ENCODE measurements at places on chromosomes 1 and 21.

DNA sequence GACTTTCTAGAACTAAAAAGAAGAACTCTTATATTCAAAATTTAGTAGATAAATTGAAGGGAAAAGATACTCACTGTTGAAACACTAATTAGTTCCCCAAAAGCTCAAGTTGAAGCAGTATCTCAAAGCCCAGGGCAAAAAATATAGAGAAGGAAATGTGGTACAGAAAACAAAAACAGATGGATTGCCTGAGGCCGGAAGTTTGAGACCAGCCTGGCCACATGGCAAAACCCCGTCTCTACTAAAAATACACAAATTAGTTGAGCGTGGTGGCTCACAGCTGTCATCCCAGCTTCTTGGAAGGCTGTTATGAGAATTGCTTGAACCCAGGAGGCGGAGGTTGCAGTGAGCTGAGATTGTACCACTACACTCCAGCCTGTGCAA is 36.0 kb downstream of the FAM177B start:
- DNase-seq, result no peak

- DNase-seq, result no peak
Measured at GRCh38 chr1:7493711-7494454, 277.2 kb upstream of the VAMP3 start.

- no peak for DNase-seq
Measured at GRCh38 chr1:244349103-244349531, 102.6 kb downstream of the ADSS2 start.

GRCh38 chr1:111852261-111852721 is 96.6 kb downstream of the DDX20 start:
- DNase-seq, result no peak

GRCh38 chr1:39229504-39229903 is 25.0 kb downstream of the MACF1 start:
- no peak for DNase-seq

GRCh38 chr1:198829944-198830343 is 191.1 kb downstream of the PTPRC start:
- DNase-seq, result no peak

- DNase-seq, result no peak
Measured at GRCh38 chr1:240363315-240363714, 248.6 kb downstream of the GREM2 start.

DNA sequence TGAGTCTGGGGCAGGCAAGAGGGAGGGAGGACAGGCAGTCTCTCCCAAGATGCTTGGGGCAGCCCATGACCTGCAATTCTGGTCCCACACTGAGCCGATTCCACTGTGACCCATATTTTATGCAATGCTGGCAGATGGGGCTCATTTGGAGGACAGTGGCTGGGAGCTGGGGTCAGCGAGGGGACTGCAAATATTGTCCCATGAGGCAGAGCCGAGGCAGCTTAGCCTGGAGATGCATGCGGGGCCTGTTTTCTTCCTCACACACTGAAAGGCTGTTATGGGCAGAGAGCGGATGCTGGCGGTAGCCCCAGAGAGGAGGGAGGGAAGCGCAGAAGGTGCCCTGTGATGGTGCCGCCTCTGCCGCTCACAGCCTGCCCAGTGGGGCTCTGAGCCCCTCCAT is 128.5 kb upstream of the POU3F1 start:
- no peak for DNase-seq

- no peak for DNase-seq
Measured at GRCh38 chr1:238581332-238581731, 690.6 kb upstream of the ZP4 start.

GRCh38 chr1:7026169-7026568 is 240.9 kb downstream of the CAMTA1 start:
- DNase-seq, result no peak

DNA sequence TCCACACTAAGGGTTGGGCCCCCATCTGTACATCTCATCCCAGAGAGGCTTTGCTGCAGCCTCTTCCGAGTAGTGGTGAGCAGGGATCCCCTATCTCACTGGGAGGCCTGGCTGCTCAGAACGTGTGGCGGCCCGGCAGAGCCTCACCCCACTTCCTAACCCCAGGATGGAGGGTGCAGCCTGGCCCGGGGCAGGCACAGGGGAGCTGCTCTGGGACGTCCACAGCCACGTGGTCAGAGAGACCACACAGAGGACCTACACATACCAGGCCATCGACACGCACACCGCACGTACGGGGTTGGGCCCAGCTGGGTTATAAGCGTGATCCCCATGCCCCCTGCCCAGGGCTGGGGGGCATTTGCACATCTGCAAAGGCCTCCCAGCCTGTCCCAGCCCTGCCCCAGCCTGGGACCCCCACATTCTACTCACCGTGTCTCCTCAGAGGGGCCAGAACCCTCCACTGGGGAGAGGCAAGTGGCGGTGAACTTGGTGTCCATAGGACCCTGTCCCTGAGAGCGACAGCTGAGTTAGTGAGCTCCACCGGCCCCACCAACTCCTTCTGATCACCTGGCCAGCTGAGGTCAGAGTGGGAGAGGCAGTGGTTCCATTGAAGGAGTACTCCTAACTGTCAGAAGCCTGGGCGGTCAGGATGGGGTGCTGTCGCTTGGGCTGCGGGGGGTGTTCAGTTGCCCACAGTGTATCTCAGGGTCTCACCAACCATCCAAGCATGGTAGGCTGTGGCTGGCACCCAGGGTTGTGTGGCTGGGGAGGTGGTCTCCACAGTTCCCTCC is 41.2 kb downstream of the TRIM11 start:
- DNase-seq, result no peak

DNA sequence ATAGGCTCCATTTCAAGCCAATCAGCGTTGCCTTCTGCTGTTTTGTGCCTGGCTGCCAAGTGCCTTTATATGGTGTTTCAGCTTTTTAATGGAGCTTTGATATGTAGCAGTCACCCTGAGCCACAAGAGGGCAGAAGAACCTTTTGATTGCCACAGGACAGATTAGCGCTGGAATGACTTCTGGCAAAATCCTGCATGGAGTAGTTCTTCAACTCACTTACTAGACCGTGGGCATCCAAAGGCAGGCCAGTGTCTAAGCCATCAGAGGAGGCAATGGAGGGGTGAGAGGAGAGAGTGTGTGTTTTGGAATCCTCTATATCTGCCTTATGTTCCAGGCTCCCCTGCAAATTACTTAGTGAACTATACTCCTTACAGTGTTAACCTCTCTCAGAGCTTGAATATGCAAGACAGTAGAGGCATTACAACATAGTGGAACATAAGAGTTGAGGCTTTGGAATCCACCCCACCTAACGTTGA is 56.2 kb downstream of the ST3GAL3 start:
- DNase-seq, result peak; percentile 73

- DNase-seq, result no peak
Measured at GRCh38 chr1:152497273-152497672, 13.3 kb upstream of the LCE5A start.

DNA sequence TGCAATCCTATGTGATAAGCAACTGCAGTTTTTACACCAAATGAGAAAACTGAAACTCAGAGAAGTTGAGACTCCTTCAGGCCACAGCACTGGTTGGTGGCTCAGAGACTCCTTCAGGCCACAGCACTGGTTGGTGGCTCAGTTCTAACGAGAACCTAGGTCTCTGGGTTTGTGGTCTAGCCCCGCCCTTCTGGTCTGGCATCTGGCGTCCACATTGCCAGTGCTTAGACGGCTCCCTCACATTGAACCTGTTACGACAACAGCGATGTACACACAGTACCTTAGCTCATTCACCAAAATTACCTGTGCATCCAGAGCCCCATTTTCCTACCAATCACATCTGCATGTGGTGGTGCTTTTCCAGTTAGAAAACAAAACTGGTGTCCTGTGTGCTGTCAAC is 66.1 kb downstream of the NID1 start:
- DNase-seq, result no peak

DNA sequence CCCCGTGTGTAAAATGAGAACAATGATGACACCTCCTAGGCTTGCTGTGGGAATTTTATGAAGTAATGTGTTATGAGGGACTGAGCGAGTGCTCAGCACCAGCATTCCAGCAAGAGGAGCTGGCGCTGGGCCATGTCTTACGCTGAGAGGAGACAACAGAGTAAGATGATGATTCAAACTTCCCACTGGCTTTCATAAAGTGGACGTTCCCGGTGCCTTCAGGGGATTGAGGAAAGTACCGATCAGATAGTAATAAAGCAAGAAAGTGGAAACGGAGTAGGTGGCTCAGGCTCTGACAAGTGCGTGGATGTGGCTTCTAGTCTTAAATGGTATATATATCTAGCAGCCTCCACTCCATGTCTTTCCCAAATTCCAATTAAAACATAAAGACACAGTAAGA is 23.8 kb downstream of the EPHA10 start:
- no peak for DNase-seq

GRCh38 chr1:116356673-116357072 is 16.4 kb upstream of the ATP1A1 start:
- no peak for DNase-seq

GRCh38 chr1:59352065-59352464 is 55.2 kb downstream of the FGGY start:
- DNase-seq, result no peak

DNA sequence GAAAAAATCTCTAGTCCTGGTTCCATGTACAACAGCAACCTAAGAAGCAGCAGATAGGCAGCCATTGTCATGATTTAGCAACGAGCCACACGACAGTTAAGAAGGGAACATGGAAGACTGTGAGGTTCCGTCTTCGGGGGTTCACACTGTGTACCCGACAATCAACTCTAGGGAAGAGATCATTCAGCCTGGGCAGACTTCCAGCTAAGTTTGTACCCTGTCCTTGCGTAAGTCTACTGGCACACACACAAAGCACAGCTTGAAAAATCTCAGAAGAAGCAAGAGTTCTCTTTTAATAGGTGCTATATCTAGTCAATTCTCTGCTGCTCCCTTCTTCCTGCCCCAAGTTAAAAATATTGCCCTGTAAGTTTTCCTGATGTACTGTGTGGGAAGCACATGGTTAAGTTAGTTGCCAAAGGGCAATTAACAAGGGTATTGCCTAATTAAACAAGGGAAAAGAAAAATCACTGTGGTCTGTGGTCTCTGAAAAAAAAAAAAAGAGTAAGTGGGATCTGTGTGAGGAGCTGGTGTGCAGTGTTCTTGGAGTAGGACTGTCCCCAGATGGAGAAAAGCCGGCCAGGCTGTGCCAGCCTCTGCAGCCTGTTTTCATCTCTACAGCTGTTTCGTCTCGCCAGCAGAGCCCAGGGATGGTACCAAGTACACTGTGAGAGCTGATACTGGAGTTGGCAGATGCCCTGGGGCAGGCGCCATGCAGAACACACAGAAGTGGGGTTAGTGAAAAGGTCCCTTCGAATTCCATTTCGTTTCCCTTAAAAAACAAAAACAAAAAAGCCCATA is 6.4 kb upstream of the MYBPHL start:
- DNase-seq, result no peak

GRCh38 chr1:78591971-78592370 is 28.3 kb upstream of the IFI44L start:
- DNase-seq, result no peak

- DNase-seq, result peak; percentile 37
Measured at GRCh38 chr1:75097654-75098053, 36.5 kb upstream of the LHX8 start.

DNA sequence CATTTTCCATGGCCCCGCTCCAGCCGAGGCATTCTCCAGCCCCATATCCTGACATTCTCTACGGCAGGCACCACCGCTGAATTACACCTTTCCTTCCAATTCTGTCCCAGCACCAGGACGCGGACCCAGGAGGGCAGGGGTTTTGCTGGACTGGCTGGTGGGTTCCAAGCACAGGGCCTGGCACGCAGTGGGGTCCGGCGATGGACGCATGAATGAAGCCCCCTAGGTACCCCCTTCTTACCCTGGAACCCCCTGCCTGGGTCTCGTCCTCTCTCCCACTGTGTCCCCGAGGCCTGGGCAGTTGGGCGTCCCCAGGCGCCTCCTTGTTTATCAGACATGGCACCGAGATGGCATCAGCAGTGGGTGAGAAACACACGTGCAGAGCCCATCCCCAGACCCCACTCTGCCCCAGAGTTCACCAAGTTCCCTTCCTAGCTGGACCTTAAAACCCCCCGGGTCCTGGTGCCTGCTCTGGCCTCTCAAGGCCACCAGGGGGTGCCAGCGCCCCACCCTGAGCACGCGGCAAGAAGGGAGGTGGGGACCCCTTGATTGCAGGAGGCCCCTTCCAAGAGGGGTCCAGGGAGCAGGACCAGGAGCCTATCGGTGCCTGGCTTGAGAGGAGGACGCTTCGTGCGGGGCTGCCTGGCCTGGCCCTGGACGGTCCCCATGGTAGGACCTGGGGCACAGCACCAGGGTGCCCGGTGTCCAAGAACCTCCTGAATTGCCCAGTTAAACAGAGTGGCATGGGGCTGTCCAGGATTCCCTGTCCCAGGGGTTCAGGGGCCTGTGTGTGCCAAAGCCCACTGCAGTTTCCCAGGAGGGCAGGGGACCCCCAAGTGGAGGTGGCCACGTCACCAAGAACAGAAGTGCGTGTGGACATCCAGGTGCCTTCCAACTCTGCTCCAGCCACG is 46.1 kb downstream of the MEGF6 start:
- DNase-seq, result peak; percentile 14

Measured in Caki2 (cell line).